Left hindlimb (tissue), 1 donor: ENCODE measurements at places on chromosomes 2 and 18.

DNA sequence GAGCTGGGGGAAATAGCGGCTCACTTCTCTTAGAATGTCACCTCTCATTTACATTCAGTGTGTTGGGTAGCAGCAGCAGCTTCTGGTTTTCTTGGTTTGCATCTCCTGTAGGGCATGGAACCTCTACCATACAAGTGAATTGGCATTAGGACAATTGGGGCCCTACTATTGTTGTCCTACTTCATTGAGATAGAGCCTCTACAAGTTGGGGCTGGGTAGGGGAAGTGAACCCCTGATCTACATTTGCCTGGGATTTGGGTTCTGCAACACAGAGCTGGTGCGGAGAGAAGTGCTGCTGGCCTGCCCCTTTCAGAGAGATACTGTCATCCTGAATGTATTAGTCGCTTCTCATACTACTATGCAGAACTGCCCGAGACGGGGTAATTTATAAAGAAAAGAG is 391.6 kb upstream of the HS6ST1 start:
- no peak for DNase-seq

GRCh38 chr2:120468136-120468535 is 122.2 kb downstream of the INHBB start:
- no peak for DNase-seq

DNA sequence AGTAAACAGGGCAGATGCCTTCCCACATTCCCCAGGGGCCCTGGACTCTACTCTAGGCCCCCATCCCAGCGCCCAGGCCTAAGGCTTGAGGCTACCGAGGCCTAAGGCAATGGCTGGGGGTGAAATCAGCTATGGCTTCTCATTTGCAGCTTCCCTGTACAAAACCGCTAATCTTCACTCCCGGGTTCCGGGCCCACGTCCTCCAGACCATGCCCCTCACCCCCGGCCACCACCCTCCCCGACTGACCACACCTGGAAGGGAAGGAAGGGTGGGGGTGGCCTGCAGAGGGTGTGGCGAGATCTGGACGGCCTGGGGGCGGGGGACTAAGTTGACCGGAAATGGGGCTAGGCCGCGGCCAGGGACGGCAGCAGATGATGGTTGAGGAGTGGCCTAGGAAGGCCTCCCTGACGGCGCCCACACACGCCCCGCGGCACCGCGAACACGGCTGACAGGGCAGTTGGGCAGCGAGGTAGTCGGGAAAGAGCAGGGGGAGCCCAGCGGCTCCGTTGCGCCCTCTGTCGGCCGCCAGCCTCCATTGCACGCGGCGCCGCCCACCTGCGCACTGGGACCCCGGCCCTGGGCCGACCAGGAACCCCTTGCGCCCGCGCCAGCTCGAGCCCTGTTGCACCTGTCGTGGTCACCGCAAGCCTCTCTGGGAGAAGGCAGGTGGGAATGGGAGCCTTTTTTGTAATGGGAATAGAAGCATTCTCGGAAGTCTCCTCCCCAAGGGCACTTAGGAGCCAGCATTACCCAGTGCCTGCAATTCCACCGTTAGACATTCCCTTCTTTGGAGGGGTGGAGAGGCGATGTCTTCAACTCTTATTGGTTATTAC is 117.1 kb upstream of the STPG4 start:
- peak; percentile 79 for DNase-seq

- DNase-seq, result no peak
These were observed 5.6 kb upstream of the PPP4R1 start for GRCh38 chr18:9619990-9620389.

- no peak for DNase-seq
These were observed 121.1 kb upstream of the PID1 start for GRCh38 chr2:229392196-229392595.

GRCh38 chr2:234492717-234493485 is 4.0 kb downstream of the ARL4C start:
- no peak for DNase-seq

GRCh38 chr2:269356-270030 is 4.7 kb downstream of the ACP1 start:
- no peak for DNase-seq

DNA sequence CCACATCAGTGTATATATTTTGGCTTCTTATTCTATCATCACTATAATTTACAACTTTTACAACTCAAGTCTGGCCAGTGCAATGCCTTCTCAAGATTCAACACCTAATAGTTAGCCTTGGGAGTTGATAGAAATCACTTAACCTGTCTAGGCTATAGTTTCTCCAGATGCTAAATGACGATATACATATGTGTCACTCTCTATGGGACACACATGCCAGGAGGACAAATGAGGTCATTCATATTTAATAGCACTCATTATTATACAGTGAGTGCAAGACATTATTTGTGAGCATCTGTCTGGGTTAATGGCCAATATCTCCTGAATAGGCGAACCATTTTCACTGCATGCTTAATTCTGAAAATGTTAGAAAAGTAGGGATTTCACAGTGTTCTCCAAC is 89.8 kb downstream of the ALK start:
- DNase-seq, result no peak

DNA sequence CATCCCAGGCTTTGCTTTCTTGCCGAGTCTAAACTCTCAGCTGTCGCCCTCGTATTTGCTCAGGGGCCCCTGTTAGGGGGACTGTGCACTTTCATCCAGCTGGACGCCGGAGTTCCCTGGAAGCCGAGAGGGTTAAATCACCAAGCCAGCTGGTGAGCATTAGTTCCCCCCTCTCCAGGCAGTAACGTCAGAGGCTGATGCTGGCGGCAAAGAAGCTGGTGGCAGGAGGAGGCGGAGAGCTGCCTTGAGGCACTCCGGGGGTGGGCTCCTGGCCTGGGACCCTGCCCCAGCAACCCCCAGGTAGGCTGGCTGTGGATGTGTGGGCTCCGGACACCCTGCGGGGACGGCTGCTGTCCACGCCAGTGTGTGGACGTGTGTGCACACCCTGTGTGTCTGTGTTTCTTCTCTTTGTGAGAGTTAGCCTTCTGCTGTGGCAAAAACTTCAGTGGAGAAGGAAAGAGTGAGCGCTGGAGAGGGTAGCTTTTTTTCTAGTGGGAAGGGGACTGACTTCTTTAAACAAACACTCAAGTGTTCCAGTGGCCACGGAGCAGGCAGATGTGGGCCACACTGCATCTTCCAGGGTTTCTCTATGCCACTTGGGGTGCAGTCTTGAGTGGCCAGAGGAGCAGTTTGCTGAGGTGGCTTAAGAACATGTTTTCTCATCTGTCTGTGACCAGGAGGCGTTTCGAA is 84.7 kb downstream of the GLI2 start:
- peak; percentile 92 for DNase-seq

- DNase-seq, result no peak
These were observed 36.0 kb upstream of the TTC27 start for GRCh38 chr2:32591669-32592463.

- DNase-seq, result no peak
These were observed 80.7 kb downstream of the L3MBTL4 start for GRCh38 chr18:6333981-6334380.

- DNase-seq, result no peak
These were observed 3.3 kb upstream of the MOCOS start for GRCh38 chr18:36183987-36184386.

GRCh38 chr2:165563468-165564225 is 94.1 kb downstream of the CSRNP3 start:
- DNase-seq, result no peak

GRCh38 chr2:162994718-162995117 is 156.2 kb upstream of the KCNH7 start:
- no peak for DNase-seq

- no peak for DNase-seq
These were observed 6.1 kb downstream of the SMAD7 start for GRCh38 chr18:48944634-48945033.

DNA sequence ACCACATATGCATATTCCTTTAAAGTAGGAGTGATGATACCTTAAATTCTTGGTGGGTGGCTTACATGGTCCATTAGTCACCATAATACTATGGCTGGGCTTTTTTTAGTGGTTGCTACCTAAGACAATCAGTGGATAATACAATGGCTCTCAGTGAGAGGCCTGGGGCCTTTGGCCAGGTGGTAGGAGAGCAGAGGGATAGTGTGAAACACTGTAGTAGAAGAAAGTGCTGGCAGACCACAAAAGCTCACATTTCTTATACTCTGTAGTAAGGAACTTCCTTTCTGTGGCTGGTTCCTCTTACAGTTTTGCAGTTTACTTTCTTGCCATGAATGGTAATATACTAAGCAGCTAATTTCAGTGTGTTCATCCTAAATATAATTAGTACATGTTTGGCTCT is 583.5 kb downstream of the XIRP2 start:
- no peak for DNase-seq

DNA sequence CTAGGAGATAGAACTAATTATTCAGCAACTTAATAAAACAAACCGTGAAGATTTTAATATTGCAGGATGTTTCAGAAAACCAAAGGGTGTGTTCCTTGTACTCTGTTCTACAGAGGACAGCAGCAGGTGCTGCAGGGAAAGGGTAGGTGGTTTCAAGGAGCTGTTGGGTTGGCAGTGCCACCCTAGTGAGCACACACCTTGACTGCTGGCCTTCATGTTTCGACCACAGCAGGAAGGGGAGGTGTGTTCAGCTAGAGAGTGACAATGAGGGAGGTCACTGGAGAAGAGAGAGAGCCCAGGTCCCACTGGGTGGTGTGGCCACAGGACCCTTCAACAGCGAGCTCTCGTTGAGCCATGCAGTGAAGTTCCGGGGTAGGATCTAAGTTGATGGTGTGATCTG is 98.6 kb downstream of the ZNF236 start:
- DNase-seq, result no peak

- DNase-seq, result no peak
These were observed 484 bp upstream of the DARS1 start for GRCh38 chr2:135985826-135986393.

GRCh38 chr18:49479381-49480137 is 7.5 kb downstream of the C18orf32 start:
- no peak for DNase-seq

DNA sequence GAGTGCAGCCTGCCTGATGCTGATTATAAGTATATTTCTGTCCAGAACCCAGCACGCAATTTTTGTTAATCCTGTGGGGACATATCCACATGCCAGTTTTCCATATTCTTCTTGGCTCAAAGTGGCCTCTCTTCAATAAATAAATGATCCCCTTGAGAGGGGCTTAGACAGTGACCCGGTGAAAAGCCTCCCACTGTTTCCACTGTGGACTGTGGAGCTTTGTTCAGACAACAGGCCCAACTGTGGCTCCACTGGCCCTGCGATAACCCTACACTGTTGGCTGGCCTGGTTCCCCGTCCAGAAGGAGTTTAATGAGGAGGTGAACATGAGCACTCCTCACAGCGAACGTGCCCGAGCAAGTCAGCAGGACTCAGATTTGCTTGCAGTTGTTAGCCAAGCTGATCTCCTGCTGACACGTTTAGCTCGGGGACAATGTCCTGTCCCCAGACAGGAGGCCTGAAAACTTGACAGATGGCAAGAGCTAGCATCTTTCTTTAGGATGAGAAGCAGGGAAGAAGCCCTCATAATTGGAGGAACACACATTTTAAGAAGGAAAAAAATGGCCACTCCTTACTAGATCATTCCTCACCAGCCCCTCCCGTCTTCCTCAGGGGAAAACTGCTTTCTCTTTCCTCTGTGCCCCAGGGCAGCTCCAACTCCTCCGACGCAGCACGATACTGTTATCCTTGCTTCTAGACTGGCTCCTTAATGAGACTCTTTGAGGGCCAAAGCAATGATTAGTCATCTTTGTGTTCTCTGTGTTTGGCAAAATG is 20.0 kb upstream of the MTCL1 start:
- DNase-seq, result no peak

GRCh38 chr2:231461516-231461971 is 2.7 kb downstream of the NCL start:
- DNase-seq, result no peak

DNA sequence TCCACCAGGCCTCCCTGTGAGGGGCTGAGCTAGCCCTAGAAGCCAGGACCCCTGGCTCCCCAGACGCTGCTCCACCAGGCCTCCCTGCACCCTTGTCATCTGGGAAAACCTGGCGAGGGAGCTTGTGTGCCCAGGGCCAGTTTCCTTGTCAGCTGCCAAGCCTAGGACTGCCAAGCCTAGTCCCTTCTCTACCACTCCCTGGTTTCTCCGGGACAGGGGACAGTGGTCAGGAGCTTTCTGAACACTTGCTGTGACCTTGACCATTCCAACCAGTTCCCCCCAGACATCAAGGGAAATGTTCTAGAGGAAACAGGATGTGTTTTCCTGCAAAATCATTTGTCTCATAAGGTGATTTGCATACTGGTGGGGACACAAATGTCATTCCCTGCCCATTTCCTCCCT is 41.3 kb upstream of the MRPL33 start:
- DNase-seq, result no peak

- no peak for DNase-seq
These were observed 510.1 kb downstream of the EIPR1 start for GRCh38 chr2:2867397-2867979.

- DNase-seq, result no peak
These were observed 17.1 kb downstream of the DPP4 start for GRCh38 chr2:162056796-162057399.

- no peak for DNase-seq
These were observed 24.8 kb upstream of the IL1A start for GRCh38 chr2:112809112-112809511.

GRCh38 chr2:151857650-151858049 is 29.4 kb upstream of the ARL5A start:
- no peak for DNase-seq

- DNase-seq, result no peak
These were observed 113.0 kb upstream of the FSIP2 start for GRCh38 chr2:185625604-185626003.

- no peak for DNase-seq
These were observed 186.9 kb upstream of the PIEZO2 start for GRCh38 chr18:11336241-11336640.

DNA sequence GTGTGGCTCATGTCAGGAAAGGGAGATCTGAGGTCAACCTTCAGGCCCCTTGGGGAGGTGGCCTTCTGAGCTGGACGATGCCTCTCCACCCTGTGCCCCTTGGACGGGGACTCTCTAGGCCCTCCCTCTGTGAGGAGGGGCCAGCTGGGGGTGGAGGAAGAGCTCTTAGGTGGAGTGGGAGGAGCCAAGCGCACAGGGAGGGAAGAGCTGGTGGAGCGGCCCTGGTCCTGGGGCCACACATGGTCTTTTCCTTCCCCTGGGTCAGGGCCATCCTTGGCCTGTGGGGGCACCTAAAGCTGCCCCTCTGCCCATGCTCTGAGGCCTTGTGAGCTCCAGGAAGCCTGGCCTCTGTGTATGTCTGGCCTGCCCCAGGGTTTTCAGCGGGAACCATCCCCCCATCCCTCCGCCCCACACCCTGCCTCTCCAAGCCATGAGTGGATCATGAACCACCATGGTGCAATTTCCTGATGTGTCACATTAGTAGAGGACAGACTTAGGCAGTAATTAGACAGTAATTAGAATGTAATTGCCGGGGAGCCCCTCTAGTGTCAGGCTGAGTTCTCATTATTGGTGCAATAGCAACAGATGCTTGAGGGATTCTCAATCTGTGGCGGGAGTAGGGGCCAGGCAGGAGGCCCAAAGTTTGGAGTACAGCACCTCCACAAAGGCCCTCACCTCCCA is 63.0 kb downstream of the GLI2 start:
- no peak for DNase-seq

GRCh38 chr2:231357048-231357447 is 38.5 kb upstream of the B3GNT7 start:
- no peak for DNase-seq
